ENCODE measurements at places on chromosomes 3 and 15. TPM values are rescaled to one million over a fixed set of nuclear protein-coding genes. Genes with fewer than 3 reads are reported as not detected.

The TRIM42 gene
- not detected for total RNA-seq

The IGSF10 gene
- 1.4 TPM for total RNA-seq

The CLDN16 gene
- not detected for total RNA-seq

The SLC2A2 gene
- not detected for total RNA-seq

The PYDC2 gene
- not detected for total RNA-seq

The LRRC2 gene
- 0.62 TPM for total RNA-seq

The DPPA4 gene
- total RNA-seq = not detected

The CEMIP gene
- total RNA-seq = 0.35 TPM

The ZNF385D gene
- total RNA-seq = 17.9 TPM

GRCh38 chr15:63256433-63257274 is 20.8 kb upstream of the APH1B start:
- ATAC-seq = no peak

DNA sequence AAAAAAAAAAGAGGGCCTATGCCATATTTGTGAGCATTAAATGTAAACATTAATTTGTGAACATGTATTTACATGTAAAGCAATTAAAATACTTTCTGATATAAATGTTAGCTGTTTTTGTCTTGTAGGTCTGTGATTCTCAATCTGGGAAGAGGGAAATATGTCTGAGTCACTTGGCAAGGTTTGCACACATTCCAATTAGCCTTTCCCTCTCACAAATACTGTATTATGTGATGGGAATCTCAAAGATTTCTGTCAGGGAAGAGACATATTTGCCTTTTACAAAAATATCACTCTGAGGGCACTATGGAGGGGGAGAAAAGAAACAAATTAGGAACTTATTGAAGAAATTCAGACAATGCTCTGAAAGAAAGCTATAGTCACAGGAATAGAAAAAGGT is 483.6 kb downstream of the GBE1 start:
- ATAC-seq = no peak

DNA sequence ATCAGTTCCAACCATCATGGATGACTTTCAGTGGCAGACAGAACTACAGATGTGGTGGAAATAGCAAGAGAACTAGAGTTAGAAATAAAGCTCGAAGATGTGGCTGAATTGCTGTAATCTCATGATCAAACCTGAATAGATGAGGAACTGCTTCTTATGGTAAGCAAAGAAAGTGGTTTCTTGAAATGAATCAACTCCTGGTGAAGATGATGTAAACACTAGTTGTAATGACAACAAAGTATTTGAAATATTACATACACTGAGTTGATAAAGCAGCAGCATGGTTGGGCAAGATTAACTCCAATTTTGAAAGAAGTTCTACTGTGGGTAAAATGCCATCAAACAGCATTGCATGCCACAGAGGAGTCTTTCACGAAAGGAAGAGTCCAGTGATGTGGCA is 131.7 kb upstream of the FAM3D start:
- no peak for ATAC-seq

DNA sequence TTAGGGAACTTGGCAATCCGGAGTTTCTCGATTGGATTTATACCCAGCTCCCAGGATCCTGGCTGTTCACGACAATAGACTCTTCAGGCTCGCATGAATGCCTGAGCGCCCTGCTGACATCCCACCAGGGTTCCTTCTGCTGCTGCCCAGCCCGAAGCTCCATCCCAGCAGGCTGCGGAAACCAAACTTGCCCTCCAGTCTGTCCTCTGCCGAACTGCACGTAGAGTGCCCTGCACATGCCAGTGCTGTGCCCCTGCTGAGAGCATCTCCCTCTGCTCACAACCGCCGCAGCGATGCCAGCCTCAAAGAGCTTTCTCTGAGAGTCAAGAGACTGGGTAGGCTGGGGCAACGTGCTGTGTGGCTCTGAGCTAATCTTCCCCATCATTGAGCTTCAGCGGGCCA is 6.9 kb downstream of the ADAMTS7 start:
- ATAC-seq = no peak

- ATAC-seq = no peak
Measured at GRCh38 chr15:67127331-67127664, 61.9 kb downstream of the SMAD3 start.

DNA sequence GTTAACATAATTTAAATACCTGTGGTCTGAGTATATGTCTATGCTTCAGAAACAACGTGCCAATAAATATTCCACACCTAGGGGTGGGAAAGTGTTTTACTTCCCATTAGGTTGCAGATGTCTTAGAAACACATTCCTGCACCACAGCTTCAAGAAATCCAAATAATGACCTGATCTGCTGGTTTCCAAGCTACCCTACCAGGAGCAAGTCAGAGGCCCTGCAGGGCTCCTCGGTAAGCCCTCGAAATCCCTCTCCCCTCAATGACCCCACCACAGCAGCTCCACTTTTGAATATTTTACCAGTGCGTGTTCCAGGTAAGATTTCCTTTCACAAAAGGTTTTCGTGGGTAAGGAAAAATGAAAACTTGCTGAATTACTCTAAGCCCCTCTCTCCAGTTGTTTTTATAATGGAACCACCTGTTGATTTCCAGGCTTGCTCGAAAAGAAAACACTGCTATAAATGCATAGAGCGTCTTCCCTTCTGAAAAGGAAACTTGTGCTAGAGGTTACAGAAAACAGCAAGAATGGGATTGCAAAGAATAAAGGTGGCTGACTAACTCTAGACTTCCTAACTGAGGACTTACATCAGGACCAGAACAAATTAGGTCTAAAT is 12.6 kb downstream of the IL12A start:
- no peak for ATAC-seq

DNA sequence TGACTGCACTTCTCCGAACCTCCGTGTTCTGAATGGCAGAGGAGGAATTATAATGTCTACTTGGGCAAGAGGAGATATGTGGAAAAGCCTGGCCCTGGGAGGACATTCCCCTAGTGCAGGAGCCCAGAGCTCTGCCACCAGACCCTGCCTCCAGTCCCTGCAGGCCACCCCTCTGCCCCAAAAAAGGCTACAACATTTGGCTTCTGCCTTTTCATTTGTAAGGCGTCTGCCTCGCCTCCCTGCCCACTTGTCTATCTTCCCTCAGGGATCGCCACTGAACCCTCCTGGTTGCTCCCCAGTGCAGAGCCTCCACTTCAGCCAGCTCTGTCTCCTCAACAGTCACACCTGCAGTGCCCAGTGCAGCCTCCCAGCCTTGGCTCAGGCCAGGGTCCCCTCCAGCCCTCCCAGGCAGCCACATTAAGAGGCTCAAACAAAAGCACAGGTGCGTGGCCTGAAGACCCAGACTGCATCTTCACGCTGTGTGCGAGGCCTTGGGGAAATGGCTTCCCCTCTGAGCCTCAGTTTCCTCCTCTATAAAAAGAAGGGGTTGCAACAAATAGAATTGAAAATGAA is 125.9 kb upstream of the SMAD3 start:
- ATAC-seq = no peak

DNA sequence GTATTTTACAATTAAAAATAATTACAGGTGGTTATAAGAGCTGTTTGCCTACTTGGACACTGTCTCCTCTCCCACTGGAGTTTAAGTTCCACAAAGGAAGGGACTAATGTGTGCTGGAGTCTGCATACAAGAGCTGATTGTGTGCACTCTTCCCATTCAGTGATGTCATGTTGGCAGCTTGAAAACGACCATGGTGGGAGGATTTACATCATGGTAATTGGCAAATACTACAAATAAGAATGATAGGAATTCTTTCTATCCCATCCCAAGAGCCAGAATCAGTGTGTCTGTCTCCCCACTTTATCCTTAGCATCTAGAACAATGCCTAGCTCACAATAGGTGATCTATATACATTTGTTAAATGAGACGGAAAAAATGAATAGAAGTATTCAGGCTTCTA is 14.1 kb downstream of the ITGA11 start:
- no peak for ATAC-seq

DNA sequence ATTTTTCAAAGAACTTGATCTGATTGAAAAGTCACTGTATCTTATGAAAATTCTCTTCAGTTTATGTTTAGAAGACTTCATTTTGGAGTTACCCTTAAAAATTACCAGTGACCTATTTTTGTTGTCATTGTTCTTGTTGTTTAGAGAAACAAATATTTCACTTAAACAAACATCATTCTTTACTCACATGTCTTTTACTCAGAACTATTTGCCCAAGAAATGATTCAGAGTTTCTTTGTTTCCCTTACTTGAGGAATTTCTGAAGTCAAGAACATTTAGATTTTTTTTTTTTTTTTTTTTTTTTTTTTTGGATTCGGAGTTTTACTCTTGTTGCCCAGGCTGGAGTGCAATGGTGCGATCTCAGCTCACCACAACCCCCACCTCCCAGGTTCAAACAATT is 259.6 kb upstream of the UBE2E1 start:
- no peak for ATAC-seq

- ATAC-seq = no peak
Measured at GRCh38 chr3:105877336-105877910, 8.6 kb upstream of the CBLB start.

Measured in gastroesophageal sphincter (tissue), 4 donors.